ENCODE measurements at places on chromosomes 4 and X.

- DNase-seq: no peak
These were observed 21.0 kb upstream of the ANXA10 start for GRCh38 chr4:168071304-168071703.

DNA sequence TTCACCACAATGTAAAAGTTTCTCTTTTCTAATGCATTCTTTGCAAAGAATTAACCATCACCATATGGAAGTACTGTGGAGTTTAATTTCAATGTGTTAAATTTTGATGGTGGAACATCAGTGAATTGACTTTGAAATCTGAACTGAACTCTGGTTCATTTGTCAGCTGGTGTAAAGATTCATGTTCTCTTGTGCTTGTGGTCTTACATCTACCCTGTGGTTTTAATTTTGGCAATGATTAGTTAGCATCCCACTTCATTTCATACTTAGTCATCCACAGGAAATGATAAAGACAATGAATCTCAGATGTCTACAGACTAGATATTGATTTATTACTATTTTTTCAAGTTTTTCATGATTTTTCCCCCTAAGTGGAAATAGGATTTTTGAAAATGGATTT, 77.8 kb downstream of the GRID2 start:
- no peak for DNase-seq

- DNase-seq: no peak
These were observed 28.9 kb downstream of the OFD1 start for GRCh38 chrX:13763489-13763888.

- DNase-seq: no peak
These were observed 18.1 kb upstream of the CHRNA9 start for GRCh38 chr4:40316782-40317635.

DNA sequence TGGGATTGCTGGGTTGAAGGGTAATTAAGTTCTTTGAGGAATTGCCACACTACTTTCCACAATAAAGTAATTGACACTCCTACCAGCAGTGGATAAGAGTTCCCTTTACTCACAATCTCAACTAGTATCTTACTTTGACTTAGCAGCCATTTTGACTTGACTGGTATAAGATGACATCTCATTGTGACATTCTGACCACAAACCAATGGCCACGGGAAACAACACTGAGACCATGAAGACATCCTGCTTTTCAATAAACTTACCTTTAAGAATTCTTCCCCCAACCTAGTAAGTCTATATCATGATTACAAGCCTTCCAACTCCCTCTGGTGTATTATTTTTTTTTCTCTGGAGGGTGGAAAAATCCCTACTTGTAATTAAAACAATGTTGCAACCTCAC, 66.9 kb upstream of the WDR1 start:
- no peak for DNase-seq

DNA sequence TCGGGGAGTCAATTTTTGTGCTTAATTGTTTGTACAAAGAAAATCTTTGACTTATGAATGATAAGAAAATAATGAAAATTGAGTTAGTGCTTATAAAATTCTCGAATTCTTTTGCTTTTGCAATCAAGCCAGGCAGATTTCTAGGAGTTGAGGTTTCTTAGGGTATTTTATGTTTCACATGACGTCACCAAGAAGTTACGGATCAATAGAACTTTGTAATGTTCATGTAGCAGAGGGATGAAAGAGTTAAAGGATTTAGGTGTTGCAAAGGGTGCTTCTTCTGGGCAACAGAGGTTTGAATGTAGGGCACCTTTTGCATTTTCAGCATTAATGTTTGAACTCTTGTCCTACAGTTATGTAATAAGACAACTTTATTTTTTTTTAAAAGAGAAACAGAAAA, 19.4 kb downstream of the GBA3 start:
- DNase-seq: no peak

DNA sequence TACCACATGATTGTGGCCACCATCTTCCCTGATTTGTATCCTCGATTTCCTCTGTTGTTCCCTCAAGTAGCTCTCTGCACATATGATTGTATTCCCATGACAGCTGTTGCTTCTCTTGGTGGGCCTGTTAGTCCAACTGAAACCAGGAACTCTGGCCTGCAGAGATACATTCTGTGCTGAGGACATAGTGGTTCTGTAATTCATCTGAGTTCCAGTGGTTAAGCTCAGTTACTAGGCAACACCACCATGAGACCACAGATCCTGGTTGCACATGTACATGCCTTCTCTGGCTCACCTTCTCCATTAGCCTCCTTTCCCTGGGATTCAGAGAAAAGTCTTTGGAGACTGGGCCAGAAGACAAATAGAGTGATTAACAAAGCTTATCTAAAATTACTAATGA, 172.1 kb upstream of the SLC7A11 start:
- no peak for DNase-seq

GRCh38 chr4:184850431-184851199, 24.8 kb upstream of the ACSL1 start:
- no peak for DNase-seq

GRCh38 chr4:25890571-25891485, 23.2 kb upstream of the SMIM20 start:
- no peak for DNase-seq

DNA sequence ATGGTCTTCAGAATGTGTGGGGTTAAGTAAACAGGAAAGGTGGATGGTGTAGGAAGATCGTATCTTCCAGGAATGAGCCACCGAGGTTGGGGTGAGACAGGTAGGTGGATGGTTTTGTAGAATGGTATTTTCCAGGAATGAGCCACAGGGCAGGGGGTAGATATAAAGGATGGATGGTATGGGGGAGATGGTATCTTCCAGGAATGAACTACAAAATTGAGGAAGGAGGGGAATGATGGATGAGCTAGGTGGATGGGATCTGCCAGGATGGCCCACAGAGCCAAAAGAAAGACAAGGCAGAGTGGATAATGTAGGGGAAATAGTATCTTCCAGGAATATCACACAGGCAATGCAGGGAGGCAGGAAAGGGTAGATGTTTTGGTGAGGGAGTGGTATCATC, 60.0 kb downstream of the MAOA start:
- DNase-seq: no peak

- no peak for DNase-seq
These were observed 36.4 kb upstream of the CWH43 start for GRCh38 chr4:48949518-48950219.

GRCh38 chrX:40945361-40945713, 139.9 kb upstream of the USP9X start:
- no peak for DNase-seq

GRCh38 chr4:136706942-136707341, 825.4 kb downstream of the PCDH18 start:
- DNase-seq: no peak

GRCh38 chr4:178894126-178894525, 1451.9 kb upstream of the AGA start:
- no peak for DNase-seq

DNA sequence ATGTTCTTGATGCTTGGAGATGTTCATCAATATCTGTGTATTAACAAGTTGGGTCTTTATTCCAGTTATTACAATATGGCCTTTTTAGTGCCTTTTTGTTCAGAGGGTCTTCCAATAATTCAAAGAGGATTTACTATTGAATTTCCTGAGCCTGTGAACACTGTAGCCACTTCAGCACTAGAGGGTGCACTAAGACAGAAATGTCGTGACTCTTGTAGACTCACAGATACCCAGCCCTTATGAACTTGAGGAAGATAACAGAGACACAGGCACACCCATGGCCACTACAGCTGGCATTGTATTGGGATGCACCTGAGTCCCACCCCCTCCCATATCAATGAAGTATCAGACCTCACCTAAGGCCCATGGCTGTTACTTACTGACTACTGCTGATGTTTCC, 54.4 kb upstream of the ACTRT1 start:
- no peak for DNase-seq

GRCh38 chr4:75107755-75108612, 175.1 kb downstream of the PARM1 start:
- no peak for DNase-seq

DNA sequence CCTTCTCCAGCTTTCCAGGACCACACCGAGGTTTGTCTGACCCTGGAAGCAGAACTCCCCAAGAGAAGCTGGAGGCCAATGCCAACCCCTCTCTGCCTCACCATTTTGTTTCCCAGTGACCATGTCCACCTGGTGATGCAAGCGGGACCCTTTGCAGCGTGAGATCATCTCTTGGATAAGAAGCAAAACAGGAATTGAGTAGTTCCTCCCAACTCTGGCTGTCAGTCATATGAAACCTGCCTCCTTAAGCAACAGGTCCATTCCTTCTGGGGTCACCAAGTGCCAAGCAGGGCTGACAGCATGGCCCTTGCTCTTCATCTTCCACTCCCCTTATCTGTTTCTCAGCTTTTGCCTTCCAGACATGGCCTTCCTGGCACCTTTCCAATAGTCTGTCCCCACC, 41.3 kb upstream of the MTM1 start:
- DNase-seq: no peak

DNA sequence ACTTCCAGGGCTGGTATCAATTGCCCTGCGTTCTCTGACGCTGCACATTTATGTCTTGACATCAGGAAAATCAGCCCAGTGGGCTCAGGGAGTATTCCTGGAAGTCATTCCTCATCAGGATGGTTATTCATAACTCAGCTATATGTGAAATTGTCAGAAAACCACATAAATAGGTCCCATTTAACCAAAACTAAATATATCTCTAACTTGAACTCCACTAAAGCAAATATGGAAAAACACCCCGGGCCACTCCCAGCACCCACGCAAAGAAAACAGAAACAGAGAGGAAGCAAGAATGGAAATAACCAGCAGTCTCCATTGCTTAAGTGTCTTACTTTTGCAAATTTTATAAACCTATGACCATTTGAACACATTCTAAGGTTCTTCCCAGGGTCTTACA, 112.0 kb downstream of the IRF2 start:
- DNase-seq: no peak

GRCh38 chr4:85669204-85669603, 194.3 kb downstream of the ARHGAP24 start:
- DNase-seq: no peak

GRCh38 chr4:136443006-136443405, 1089.3 kb downstream of the PCDH18 start:
- DNase-seq: no peak

- no peak for DNase-seq
These were observed 2.5 kb upstream of the TMPRSS11D start for GRCh38 chr4:67886281-67886680.

DNA sequence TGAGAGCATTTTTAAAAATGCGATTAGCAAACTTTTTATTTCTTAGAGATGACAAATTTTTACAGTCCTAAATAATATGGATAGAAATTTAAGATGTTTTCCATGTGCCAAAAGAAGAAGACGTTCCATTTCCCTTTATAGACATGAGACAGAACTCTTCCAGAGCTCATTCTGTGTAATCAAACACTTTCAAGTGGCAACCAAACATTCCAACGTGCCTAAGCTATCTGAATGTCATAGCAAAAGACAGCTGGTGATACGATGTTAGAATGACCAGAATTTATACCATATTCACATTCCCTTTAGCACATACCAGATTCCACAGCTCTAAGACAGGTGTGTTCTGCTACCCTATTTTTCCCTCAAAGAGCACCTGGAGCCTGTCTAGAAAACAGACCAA, 133.2 kb downstream of the ENOX2 start:
- no peak for DNase-seq

Measured in ascending aorta (tissue), 2 donors.